ENCODE measurements at places on chromosomes 16 and 17.

DNA sequence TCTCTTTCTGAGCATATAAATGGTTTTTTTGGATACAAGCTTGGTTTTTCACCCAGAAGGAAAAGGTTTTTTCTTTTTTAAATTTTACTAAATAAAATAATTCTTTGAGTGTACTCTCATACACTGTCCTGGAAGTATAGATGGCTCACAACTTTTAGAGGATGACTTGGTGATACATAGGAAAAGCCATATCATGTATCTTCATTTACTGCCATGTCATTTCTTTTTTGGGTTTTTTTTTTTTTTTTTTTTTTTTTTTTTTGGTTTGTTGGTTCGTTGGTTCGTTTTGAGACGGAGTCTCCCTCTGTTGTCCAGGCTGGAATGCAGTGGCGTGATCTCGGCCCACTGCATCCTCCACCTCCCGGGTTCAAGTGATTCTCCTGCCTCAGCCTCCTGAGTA lies 11.8 kb downstream of the OGFOD1 start:
- DNase-seq, result no peak

DNA sequence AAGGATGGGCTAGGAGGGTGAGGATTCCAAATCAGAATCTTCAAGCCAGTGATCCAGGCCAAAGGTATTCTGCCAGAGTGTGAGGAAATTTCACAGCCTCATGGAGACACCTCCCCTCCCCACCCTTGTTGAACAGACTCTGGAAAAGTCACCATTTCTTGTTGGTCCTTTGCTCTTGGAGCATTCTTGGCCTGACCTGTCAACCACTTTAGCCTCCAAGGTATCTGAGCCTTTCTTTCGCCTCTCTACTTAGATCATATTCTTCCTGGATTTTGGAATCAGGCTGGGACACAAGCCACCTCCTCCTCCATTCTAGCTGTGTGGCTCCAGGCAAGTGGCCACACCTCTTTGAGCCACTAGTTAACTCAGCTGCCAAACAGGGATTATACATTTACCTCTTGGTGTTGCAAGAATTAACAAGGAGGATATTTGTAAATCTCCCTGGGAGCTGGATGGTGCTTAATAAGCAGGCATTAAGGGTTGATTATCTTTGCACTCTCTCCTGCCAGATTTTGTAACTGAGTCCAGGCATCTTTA lies 193.5 kb downstream of the WWOX start:
- DNase-seq, result no peak

DNA sequence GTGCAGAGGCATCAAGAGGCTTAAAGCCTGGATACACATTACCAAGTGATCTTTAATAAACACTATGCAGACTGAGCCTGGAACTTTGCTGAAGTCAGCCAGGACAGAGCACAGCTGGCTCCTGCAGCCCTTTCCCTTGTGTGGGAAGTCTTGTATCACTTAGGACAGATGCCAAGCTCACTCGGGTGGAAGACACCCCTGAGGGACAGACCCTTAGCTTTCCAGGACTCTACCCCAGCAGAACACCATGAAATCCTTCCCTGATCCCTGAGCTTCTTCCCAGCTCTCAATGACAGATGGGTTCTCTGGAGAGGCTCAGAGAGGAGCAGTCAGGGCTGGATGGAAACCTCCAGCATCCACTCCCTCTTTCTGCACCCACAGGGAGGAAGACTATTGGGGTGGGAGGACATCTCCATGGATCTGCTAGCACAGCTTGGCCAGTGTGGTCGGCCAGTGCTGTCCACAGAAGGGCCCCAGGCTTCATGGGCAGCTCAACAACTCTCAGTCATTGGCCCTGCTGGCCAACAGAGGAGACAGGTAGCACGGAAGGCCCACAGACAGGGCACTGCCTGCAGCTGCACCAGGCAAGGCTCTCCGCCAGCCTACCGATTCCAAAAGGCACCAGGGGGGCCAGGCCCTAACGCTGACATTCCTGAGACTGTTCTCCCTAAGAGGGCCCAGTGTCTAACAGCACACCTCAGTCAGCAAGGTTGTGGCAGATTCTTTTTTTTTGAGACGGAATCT lies 15.9 kb downstream of the RAB5C start:
- no peak for DNase-seq

DNA sequence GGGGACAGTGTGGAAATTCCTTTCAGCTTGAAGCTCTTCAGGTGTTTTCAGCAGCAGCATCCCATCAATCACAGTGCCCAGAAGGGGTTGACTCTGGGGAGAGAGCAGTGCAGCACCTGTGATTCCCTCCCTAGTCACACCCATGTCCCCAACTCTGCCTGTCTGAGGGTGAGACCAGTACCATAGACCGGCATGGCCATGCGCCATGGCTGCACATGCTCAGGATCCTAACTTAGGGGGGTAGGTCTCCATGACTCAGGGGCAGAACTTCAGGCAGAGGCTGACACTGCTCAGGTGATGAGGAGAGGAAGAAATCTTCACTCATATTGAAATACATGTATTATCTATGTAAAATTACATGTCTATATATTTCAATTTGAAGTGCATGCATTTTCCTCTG lies 19.9 kb downstream of the CES1 start:
- no peak for DNase-seq

GRCh38 chr17:73118951-73119391 lies 26.5 kb upstream of the SLC39A11 start:
- DNase-seq, result no peak

Measured in natural killer cell treated with Interleukin-12 subunit alpha and Interleukin-12 subunit beta and Interleukin-15 and Interleukin-18, amount 100 ng/mL, for 72 hours (primary cell).